ENCODE measurements at places on chromosomes 13 and 19.

- DNase-seq: no peak
These were observed 319.0 kb downstream of the KCNRG start for GRCh38 chr13:50334115-50334778.

DNA sequence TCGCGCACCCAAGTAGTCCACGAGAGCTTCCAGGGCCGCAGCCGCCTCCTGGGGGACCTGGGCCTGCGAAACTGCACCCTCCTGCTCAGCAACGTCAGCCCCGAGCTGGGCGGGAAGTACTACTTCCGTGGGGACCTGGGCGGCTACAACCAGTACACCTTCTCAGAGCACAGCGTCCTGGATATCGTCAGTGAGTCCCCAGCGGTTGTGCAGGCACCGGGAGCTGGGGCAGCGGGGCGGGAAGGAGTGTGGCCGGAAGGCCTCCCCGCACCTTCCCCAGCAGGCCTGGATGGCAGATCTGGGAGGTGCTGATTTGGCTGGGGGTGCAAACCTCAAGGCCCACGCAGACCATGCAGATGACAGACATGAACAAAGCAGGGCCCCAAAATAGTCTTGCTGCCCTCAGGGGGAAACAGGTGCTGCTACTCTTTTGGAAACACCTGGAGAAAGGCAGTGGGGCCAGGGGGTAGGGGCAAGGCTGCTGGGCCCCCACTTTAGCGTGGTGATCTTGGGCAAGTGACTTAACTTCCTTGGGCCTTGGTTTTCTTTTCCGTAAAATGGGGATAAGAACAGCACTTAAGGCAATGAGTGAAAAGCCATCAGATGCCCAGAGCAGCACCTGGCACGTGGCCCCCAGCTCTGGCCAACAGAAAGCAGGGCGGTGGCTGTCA, 4.0 kb downstream of the MAG start:
- peak; percentile 82 for DNase-seq

DNA sequence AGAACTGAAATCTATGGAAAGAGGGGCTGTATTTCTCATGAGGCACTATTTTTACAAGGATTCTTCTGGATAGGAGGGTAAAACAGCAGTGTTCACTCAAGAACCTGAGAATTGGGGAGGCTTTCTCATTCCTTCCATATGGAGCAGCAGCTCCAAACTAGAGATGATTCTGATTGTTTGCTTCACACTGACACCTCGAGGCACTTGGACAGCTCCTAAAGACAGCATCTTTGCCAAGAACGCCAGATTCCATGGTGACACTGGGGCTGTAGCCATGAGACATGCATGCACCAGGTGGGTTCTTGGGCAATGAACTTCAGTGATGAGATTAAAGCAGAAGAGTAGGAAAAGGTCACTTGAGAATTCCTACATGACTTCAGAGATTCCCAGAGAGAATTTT, 361.5 kb upstream of the HTR2A start:
- DNase-seq: no peak

DNA sequence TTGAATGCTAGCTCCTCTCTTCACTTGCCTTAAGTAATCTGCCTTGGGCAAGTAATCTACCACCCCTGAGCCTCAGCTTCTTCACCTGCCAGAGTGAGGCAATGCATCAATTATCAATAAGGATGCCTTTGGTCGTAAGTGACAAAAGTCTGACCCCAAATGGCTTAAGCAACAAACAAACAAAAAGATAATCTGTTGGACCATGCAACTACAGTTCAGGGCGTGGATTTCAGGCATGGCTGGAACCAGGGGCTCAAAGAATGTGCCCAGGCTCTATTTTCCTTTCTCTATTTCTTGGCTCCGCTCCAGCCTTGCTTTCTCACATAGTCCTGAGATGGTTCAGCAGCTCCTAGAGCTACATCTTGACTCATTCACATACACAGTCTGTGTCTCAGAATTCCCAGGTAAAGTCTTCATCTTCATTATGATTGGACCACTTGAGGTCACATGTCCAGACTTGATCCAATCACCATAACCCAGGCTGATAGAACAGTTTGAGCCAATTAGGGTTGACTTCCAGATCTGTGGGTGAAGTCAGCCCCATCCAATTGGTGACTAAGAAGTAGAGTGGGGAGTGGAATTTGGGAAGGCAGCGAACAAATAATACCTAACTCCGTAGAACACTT, 29.6 kb downstream of the ACSBG2 start:
- DNase-seq: no peak

DNA sequence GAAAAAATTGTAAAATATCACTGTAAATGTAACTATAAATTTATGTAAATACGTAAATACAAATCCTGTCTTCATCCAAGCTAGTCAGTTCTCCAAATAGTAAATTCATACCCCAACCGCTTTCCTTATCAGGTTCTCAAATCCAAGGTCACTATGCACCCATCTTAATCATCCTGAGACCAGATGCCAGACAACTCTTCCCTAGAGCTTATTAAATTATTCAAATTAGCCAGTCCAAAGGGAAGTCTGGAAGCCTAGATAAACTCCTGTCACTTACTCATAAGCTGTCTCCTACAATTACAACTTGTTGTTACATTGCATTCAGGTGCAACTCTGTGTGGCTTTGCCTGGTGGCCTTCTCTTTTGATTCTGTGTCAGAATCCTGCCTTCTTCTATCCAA, 836.1 kb upstream of the PCDH20 start:
- DNase-seq: no peak

DNA sequence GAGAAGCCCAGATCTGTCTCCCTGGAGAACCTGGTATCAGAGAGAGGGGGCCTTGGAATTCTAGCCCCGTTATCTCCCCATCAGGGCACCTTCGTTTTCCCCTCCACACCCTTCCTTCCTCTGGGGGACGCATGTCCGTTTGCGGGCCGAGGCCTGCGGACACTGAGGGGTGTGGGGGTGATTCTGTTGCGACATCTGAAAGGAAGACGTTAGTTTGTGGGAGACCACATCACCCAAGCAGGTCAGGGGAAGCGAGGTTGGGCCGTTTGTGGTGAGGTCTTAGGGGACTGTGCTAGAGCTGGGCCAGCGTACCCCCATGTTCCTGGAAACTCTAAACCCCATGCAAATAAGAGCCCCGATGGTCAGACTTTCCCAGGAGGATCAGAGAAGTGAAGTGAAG, 3.7 kb upstream of the HSH2D start:
- no peak for DNase-seq

DNA sequence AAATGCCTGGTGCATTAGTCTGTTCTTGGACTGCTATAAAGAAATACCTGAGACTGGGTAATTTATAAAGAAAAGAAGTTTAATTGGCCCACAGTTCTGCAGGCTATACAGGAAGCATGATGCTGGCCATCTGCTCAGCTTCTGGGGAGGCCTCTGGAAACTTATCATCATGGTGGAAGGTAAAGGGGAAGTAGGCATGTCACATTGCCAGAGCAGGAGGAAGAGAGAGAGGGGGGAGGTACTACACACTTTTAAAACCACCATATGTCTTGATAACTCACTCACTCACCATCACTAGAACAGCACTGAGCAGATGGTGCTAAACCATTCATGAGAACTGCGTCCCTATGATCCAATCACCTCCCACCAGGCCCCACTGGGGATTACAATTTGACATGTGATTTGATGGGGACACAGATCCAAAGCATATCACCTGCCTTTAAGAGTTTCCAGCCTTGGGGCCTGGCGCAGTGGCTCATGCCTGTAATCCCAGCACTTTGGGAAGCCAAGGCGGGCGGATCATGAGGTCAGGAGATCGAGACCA, 219.0 kb downstream of the KATNAL1 start:
- DNase-seq: no peak

- peak; percentile 2 for DNase-seq
These were observed 239.2 kb upstream of the SLITRK1 start for GRCh38 chr13:84121456-84121855.

- DNase-seq: peak; percentile 65
These were observed 5.2 kb downstream of the C13orf46 start for GRCh38 chr13:113968463-113969310.

DNA sequence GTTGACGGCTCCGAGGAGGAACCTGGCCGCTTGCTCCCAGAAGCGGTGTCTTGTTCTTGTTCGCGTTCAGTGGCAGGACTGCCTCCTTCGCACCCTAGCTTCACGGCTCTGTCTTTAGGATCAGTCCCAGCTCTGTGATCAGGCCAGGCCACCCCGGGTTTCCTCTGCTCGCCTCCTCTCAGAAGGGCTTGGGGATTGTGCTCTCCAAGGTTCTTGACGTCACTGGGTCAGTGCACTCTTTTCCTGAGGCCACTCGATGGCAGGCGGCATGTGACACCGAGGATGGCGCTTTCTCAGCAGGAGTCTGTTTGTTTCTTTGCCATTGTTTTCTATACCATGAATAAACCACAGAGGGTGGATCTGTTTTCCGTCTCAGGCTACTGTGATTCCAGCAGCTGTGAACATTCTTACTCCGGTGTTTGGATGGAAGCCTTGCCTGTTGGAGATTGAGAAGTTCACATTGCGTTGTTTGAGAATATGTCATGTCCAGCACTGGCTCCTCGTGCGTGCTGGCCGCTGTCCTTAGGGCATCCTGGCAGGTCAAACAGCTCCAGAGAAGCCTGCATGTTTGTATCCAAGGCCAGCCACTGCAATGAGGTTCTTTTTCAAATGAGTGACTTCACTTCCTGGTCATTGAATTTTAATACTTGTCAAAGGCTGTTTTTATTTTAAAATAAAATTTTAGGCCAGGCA, 44.5 kb downstream of the SLC7A9 start:
- no peak for DNase-seq

DNA sequence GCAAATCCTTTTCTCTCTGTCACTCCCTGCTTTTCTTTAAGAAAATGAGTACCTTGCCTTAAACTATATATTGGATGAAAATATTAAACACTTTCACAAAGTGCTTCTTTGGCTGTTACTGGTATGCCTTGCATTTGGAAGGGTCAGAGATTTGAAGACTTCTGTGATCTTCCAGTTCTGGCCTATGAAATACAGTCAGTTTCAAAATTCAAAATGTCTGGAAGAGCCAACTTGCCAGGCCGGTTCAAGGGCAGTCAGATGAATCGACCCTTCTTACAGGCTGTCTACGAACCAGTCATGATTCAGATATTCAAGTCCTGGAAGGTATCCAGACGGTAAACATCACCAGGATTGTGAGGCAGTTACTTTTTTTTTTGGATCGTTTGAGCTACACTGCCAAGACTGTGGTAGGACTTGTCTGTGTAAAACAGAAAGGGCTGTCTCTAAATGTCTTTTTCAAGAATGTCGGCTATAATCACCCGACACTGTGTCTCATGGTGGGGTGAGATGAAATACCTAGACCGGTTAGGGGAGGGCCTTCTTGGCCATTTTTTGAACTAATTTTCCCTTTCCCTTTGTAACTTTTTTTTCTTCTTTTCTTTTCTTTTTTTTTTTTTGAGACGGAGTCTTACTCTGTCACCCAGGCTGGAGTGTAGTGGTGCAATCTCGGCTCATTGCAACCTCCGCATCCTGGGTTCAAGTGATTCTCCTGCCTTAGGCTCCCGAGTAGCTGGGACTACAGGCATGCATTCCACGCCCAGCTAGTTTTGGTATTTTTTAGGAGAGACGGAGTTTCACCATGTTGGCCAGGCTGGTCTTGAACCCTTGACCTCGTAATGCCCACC, 11.2 kb downstream of the ACTN4 start:
- no peak for DNase-seq

DNA sequence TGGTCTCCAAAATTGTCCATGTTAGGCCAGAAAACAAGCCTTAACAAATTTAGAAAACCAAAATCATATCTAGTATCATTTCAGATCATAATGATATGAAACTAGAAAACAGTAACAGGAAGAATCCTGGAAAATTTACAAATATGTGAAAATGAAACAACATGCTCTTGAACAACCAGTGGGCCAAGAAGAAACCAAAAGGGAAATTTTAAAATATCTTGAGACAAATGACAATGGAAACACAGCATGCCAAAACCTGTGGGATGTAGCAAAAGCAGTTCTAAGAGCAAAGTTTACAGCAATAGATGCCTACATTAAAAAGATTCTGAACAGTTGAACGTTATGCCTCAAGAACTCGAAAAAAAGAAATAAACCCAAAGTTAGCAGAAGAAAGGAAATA, 32.6 kb downstream of the VWA8 start:
- DNase-seq: no peak

GRCh38 chr13:85512421-85512820, 286.8 kb downstream of the SLITRK6 start:
- no peak for DNase-seq

DNA sequence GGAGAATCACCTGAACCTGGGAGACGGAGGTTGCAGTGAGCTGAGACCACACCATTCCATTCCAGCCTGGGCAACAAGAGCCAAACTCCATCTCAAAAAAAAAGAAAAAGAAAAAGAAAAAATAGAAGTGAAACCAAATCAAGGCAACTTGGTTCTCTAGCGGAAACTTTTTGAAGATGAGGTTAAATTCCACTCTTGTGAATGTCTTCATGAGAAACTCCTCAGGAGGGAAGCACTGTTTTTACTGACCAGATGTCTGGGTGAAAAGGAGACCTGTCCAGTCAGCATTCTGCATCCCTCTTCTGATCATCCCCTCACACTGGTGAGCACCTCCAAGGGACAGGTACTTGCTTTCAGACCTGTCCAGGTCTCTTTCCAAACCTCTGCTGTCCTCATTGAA, 15.8 kb downstream of the BRD4 start:
- no peak for DNase-seq

DNA sequence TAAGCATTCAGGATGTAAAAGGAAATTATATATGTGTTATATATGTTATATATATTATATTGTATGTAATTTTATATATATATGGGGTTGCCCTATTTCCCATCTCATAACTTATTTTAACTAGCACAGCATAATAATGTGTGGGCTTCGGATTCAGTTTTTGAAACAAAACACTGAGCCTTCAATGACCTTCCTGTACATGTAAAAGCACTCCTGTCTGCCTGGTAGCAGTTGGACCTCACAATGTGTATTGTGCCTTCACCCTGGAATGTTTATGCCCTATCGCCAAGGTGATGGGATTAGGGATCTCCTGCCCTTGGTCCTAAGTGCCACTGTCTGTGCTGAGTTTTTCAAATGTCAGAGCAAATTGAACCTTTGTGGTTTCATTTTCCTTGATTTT, 968.8 kb downstream of the TUBA3C start:
- no peak for DNase-seq

GRCh38 chr13:63463782-63464610, 2048.3 kb upstream of the PCDH20 start:
- DNase-seq: no peak

GRCh38 chr13:57932061-57932460, 300.5 kb downstream of the PCDH17 start:
- no peak for DNase-seq

DNA sequence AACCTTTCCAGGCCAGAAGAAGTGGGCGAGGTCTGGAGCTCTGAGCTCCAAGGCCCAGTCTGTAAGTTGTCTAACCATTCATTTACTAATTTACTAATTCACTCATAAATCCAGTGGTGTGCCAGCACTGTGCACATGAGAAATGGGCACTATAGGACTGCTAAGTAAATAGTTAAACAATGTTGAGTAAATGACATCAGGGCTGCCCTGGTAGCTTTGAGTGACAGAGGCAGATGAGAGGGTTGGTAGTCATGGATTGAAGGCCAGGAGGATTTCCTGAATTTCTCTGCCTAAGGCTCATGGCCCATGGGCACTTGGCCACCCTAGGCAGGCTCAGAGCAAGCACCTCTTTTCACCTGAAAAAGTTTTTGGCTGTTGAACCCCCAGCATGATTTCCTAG, 216.9 kb upstream of the RXFP2 start:
- no peak for DNase-seq

GRCh38 chr19:38216785-38217641, 7.0 kb downstream of the DPF1 start:
- DNase-seq: peak; percentile 76
